Effector CD4-positive, alpha-beta T cell (primary cell): ENCODE measurements at places on chromosomes 1 and 21.

DNA sequence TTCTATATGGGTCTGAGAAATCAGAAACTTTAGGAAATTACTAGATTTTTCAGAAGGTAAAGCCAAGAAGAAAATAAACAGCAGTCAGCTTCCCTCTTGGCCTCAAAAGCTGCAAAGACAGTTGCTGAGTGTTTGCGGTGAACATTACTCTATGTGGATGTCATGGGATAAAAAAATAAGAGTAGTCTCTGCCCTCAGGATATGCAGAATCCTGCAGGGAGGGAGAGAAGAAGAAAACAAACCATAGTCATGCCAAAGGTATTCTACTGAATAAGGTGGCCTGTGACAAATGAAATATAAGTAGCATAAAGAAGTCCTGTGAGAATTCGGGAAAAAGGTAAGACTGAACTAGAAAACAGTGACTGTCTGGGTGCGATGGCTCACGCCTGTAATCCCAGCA is 19.0 kb downstream of the YARS1 start:
- DNase-seq, result no peak

DNA sequence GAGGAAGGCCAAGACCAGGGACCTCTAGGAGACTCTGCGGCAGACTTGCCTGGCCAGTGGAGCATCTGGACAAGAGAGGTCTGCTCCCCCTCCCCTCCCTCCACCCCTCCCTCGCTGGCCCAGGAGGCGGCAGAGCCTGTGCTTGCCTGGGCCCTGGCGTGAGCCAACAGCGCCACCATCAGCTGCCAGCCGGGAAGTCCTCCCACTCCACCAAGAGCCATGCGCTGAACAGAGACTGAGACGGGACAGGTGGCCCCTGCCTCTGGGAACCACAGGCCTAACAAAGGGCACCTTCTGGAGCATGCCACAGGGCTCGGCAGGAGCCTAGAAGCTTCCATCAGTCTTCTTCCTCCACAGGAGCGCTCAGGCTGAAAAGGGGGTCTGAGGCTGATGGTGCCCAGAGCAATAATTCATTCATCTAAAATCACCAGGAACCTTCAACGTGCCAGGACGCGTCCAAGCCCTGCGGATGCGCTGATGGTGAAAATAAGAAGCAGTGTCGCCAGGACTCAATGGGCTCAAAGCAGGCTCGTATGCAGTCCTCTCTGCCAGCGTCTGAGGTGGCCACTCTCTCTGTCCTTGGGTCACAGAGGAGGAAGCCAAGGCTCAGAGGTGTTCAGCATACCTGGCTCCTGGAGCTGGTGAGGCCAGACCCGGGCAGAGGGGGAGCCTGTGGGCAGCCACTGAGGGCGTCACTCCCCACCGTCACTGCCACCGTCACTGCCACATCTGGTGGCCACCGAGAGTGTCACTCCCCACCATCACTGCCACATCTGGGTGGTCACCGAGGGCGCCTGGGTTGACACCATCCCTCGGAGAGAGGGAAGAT is 161.2 kb downstream of the NPHP4 start:
- DNase-seq, result no peak

DNA sequence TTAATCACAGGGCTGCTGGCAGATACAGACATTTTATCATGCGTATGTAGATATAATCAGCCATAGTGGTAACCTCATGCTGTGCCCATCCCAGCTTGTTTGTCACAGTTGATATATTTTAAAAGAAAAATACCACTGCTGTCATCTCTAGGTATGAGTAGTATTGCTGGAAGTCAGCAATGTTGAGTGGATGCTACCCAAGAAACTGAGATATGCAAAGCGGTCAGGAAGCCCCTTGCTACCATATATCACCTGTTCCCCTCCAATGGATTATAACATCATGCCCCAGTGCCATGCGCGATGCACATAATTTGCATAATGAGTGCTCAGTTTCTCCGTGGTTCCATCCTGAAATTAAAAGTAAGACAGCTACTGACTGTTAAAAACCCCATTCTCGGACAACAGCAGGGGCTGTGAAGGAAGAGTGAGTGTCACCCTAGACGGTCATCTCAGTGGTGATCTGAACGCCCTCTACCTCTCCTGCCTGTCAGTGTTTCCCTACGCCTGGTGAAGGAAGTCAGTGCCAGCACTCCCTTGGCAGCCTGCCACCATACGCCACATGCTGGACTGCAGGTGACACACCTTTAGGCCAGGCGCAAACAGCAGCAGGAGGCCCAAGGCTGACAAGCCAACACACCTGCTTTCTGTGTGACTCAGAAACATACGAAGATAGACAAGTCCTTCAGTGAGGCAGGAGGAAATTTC is 2.7 kb downstream of the IL10RB start:
- peak; percentile 35 for DNase-seq

- no peak for DNase-seq
Measured at GRCh38 chr21:16389643-16390042, 659.9 kb downstream of the USP25 start.

GRCh38 chr21:39022466-39022862 is 160.8 kb downstream of the PSMG1 start:
- no peak for DNase-seq

DNA sequence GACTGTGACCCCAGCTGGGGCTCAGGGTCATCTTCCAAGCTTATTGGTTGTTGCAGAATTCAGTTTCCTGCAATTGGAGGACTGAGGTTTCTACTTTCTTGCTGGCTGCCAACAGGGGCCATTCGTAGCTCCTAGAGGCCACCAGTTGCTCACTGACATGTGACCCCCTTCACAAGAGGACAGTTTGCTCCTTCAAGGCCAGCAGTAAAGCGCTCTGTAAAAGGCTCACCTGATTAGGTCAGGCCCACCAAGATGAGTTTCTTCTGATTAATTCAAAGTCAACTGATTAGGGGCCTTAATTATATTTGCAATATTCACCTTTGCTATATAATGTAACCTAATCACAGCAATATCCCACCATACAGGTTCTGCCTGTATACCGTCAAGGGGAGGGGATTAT is 68.9 kb downstream of the SLC9A1 start:
- no peak for DNase-seq

DNA sequence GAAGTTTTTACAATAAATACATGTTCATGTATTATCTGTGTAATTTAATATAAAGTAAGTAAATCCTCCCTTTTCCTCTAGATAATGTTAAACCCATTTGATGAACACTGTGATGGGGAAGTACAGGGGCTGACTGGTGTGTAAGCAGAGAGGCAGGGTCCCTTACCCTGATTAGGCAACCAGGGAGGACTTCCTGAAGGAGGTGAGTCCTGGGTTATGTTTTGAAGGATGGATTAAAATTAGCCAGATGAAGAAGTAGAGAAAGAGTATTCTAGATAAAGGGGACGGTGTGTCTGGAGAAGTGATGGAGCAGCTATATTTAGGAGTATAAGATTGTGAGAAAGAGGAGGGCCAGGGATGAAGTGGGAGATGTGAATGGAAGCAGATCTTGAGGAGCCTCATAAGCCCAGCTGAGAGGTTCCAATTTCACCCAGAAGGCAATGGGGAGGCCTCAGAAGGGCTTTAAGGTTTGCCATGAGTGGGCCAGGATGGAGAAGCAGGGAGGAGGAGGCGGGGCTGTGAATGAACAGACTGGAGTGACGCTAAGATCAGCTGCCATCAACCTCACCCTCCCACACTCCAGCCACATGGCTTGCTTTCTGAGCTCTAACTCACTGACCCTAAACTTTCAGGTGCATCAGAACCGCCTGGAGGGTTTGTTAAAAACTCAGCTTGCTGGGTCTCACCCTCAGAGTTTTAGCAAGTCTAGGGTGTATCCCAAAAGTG is 30.9 kb upstream of the ID3 start:
- no peak for DNase-seq

GRCh38 chr1:33377756-33378155 is 53.1 kb downstream of the PHC2 start:
- DNase-seq, result no peak
